ENCODE measurements at places on chromosomes 5 and 9.

GRCh38 chr5:88377705-88378656 is 109.3 kb upstream of the TMEM161B start:
- DNase-seq: no peak

DNA sequence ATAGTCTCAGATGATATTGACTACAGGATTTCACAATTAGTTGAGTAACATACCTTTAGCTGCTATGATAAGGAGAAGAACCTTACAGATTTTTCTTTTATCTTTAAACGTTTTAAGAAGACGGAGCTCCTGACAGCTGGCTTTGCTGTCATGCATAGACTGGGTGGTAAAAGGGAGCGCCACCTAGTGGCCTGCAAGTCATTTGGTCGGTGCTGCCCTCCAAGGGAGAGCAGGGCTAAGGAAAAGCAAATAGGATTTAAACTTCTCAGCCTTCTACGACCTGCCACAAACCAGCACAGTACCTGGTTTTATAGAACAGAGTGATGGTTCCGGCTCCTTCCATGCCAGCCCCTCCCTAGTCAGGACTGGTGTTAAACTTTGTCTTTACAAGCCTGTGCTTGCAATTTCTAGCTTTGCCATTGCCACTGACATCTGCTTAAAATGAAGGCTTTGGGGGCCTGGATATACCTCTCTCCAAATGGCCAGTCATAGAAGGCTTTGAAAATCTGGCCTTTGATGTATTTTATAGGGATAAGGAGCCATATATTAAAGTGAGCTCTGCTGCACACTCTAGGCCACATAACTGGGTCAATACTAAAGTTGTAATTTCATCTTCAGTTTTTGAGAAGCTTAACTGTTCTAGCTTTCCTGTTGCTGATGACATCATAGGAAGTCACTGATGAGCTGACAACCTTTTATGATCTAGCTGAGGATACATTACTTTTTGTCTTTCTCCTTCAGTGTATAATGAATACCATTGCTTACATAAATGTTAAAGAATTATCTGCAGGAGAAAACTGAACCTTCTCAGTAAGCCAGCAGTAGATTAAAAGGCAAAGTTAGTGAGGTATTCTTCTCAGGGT is 31.1 kb upstream of the ADAMTSL1 start:
- DNase-seq: peak; percentile 36

DNA sequence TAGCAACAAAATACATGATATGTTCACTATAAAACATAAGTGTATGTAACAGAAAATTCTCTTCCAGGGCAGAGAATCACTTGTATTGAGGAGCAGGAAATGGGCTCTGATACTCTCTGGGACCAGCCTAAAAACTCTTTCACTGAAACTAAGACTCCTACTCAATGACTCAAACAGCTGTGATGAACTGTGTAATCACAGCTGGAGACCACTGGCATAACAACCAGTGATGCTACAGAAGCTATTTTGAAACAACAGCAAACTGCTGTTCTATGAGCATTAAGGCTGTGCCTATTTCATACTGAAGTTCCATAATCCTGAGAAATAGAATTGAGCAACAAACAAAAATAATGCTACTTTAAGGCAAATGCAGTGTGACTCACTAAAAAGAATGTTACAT is 594.0 kb downstream of the HINT1 start:
- peak; percentile 39 for DNase-seq

GRCh38 chr9:108864446-108864845 is 2.4 kb downstream of the ACTL7A start:
- no peak for DNase-seq

- no peak for DNase-seq
These were observed 115.1 kb upstream of the IRX4 start for GRCh38 chr5:1997640-1998347.

GRCh38 chr9:69308206-69308931 is 16.6 kb upstream of the ENTREP1 start:
- no peak for DNase-seq

GRCh38 chr9:127264462-127265219 is at the start of gene GARNL3:
GARNL3 (plus strand) TSS chr9:127264774; CDS start chr9:127264878, 104 bp downstream.
- no peak for DNase-seq

DNA sequence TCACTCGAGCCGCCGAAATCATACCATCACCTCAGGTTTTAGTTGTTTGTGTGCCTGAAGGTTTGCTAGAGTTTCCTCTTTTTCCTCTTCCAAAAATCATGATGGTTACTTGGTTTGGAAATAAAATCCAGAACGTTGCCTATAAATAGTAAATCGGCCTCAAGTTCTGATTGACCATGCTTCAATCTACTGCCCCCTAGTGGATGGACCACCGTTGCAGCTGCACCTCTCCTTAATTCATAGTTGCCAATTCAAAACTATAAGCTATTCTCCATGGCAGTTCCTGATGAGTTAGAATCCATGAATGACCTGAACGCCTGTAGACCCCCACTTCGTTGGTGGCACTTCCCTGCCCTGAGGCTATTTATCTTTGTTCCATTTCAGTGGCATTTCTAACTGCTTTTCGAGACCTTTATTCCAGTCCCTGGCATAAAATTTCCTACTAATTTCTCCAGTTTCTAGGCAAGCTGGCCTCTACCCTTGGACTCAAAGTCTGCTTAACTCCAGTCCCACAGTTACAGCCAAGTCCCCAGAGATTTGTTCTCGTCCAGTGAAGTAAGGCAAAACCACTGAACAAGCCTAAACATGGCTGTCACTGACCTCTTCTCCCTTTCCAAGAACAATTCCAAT is 422.6 kb downstream of the EFNA5 start:
- no peak for DNase-seq
